Mesothelial cell of epicardium (in vitro differentiated cells): ENCODE measurements at places on chromosomes 2 and 18.

GRCh38 chr2:130769343-130769907 is 14.1 kb downstream of the AMER3 start:
- no peak for DNase-seq

DNA sequence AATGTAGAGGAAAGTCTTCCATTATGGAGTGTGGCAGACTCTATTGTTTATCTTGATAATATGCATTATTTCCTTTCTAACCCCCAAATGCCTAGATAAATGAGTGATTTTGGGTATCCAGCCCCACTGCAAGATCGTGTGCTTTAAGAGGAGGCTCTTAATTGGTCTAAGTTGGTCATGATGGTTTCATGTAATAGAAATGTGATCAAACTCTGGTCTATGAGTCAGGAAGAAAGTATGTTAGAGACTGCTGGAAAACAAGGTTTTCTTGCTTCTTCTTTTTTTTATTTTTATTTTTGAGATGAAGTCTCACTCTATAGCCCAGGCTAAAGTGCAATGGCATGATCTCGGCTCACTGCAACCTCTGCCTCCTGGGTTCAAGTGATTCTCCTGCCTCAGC is 344.5 kb upstream of the TNP1 start:
- no peak for DNase-seq

GRCh38 chr2:68749345-68749744 is 14.7 kb downstream of the ARHGAP25 start:
- DNase-seq, result peak; percentile 22

DNA sequence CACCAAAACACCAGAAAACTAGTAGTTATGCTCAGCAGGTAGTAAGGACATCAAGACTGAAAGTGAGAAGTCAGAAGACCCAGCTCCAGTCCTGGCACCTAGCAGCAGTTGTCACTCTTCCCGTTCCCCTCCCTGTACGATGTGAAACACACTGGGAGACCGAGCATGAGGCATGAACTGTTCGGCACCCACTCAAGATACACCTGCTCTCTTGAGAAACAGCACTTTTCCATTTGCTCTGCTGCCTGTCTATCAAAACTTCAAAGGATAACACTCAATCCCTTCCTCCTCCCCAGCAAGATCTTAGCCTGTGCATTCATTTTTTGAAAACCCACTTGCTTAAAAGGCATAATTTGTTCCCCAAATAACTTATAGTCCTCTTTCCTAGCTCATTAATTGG is 123.9 kb downstream of the PLEKHM3 start:
- DNase-seq, result no peak

DNA sequence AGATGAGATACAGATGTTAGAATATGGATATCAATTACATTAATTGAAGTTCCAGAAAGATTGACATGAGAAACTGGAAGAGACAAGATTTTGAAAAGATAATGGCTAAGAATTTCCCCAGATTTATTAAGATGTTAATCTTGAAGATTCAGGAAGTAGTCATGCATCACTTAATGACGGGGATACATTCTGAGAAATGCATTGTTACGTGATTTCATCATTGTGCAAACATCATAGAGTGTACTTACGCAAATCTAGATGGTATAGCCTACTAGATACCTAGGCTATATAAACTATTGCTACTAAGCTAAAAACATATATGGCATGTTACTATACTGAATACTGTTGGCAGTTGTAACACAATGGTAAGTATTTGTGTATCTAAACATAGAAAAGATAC is 6.8 kb upstream of the CHMP3 start:
- DNase-seq, result no peak

- DNase-seq, result no peak
These were observed 134.2 kb upstream of the CHAC2 start for GRCh38 chr2:53633441-53633840.

DNA sequence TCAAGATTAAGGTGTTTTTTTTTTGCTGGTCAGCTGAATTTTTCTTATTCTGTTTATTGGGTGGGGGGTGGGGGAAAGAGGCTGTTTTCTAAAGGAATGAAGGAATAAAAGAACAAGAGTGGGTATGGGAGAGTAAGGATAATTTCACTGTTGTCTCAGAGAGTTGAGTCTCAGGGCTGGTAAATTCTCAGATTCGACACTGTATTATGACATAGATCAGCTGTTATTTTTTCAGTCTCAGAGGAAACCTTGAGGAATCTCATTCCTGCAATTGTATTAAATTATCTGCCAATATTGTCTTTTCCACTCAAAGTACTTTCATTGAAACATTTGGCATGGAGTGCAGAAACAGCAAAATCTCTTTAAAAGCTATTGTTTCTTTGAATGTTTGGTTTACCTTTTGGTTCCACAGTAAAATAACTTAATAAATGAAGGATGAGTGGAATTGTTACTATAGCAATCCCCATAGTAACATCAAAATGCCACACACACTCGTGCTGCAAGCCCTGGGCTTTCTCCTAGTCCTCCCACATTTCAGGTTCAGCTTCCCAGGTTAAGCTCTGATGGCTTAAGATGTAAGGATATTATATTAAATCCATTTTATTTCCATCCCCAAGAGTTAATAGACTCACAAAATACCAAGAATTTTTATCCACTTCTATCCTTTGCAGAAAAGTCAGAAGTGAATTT is 478.7 kb upstream of the TCF4 start:
- DNase-seq, result no peak

GRCh38 chr2:36777788-36778187 is 81.3 kb downstream of the VIT start:
- DNase-seq, result no peak

GRCh38 chr2:2164326-2164917 is 166.7 kb downstream of the MYT1L start:
- no peak for DNase-seq

DNA sequence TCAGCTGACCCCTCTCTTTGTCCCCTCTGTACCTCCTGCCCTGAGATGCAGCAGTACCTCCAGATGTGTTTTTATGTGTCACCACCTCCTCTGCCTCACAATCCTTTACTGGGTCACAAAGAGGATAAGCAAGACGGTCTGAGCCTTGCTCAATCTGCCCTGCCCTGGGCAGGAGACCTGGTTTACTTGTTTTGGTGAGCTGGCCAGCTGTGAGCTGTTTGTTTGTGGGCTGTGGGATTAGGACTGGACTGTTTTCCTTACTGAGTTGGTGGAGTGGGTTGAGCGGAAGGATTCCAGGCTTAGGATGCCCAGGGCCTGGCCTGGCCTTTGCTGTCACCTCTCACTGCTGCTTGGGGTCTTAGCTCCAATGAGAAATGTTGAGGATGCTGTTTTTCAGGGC is 299.5 kb downstream of the SRBD1 start:
- DNase-seq, result no peak

- DNase-seq, result no peak
These were observed 107.7 kb upstream of the ATP8B1 start for GRCh38 chr18:57910817-57911216.

DNA sequence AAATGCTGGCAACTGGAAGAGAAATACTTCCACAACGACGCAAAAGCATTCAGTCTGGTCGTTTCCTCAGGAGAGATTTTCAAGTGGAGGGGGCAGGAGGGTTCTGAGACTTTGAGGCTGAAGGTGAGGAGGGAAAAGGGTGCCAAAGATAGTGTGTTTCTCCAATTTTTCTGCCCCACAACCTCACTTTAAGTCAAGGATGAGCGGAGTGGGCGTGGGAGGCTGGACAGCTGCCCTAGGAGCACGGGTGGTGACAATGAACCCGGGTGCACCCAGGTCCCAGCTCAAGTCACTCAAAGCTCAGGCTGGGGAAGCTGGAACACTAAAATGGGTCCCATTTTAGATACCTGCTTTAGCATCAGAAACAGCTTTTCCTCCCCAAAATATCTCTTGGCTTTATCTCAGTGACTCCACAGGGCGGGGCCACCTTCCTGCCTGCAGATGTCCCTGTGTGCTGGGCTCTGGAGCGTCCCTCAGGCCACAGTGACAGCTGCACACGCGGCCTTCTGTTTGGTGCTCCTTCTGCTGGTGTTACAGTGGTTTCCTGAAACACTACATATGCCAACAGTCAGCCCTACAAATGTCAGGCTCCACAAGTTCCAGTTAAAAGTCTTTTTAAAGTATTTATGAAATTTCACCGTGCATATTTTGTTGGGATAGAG is 1.4 kb upstream of the MBP start:
- peak; percentile 34 for DNase-seq

DNA sequence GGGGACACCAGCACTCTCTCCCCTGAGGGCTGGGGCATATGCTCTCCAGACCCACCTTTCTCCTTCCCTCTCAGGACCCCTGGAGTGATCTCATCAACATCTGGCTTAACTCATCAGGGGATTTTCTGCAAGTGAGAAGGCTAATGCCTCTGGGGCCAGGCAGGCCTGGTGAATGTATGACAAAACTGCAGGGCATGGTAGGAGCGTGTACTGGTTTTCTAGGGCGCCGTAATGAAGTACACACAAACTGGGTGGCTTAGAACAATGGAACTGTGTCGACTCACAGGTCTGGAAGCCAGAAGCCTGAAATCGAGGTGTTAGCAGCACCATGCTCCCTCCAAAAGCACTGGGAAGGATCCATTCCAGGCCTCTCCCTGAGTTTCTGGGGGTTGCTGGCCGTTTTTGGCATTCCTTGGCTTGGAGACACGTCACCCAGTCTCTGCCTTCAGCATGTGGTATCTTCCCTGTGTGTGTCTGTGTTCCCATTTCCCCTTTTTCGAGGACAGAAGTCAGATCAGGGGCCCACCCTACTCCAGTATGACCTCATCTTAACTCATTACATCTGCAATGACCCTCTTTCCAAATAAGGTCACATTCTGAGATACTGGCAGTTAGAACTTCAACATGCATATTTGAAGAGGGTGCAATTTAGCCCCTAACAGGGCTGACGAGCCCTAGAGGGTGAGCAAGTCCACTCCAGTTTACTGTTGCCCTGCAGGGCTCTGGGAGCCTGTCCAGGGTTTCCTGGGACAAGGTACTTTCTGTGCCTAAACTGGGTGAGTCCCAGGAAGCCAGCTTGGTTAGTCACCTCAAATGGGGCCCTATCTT is 45.5 kb upstream of the CAB39 start:
- no peak for DNase-seq

GRCh38 chr2:69716555-69717120 is 25.3 kb upstream of the ANXA4 start:
- no peak for DNase-seq

- no peak for DNase-seq
These were observed 241.7 kb downstream of the ATAD2B start for GRCh38 chr2:23685181-23685580.

- DNase-seq, result no peak
These were observed 201.3 kb upstream of the APCDD1 start for GRCh38 chr18:10252952-10253705.

DNA sequence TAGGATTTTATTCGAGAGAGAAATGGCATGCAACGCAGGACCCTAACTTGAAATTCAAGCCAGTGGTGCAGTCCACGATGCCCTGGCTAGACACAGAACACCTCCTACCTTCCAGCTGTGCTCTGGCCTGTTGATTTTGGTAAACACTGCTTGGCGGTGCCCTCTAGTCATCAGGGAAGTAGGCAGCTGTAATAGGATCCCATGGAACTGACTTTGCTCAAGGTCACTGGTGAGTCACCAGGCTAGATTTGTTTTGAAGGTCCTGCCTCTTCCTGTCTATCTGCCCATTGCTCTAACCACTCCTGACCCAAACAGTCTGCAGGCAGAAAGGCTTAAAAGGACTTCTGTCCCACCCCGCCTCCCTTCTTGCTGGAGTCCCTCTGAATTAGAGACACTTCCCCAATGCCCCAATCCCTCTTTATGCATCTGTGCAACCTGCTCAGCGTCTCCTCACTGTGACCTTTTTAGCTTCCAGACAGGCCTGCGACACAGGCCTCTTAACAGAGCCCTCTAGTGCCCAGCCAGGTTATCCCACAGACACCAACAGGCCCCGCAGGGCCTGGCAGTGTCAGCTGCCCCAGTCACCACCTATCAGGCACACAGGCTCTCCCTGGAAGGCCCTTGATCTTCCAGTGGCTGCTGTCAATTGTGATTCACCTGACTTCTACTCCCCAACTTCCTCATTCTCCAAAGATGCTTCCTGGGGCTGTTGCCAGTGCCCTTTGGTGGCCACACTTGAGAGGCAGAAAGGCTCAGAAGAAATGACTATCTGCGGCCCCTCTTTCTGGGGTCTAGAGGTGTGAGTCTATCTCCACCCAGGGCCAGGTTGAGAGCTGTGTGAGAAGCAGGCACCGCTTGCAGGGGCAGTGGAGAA is 5.2 kb downstream of the TMEM127 start:
- no peak for DNase-seq

DNA sequence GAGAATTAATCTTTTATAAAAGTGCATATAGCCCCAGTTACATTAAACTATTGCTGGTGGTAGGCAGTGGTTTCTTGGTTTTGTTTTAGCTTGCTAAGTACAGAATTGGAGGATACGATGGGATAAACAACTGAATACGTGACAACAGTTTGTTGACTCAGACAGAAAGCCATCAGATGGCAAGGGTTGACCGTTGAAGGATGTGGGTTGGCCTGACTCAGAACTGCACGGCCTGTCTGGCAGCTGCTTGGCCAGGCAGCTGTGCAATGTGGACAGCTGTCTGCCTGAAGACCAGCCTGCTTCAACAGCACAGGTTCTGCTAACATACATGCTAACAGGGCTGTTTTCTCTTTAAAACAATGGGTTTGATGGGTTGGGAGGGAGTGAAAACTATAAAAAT is 46.6 kb downstream of the PRKRA start:
- no peak for DNase-seq

DNA sequence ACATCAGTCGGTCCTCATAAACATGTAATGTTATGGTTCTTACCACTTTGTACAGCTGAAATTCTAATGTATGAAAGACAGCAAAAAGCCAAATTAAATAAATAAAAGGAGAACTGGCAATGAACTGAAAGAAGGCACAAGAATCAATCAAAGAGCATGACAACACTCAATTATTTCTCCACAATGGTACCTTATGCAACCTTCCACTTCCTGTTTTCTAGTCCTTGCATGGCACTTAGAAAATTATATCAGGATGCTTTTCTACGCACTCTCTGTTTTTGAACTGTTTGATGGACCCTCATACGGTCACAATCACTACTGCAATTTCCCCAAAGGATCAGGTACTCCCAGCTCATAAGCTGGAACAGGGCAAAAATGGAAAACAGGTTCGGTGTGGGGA is 81.6 kb downstream of the EPB41L3 start:
- DNase-seq, result no peak

DNA sequence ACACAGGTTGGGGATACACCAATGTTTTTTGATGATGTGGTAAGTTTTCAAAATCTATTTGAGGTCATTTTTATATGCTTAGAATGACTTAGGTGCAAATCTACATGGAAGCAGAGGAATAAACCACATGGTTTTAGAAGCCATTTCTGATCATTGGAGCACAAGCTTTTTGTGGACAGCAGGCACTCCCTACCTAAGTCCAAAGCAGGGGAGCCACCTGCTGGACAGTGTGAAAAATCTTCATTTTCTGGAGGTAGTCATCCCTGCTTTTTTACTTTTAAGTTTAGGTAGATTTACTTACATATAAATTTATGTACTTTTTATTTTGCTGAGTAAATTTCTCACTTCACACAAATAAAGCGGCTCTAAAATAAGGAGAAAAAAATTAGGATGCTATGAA is 323.2 kb downstream of the PLCL1 start:
- DNase-seq, result no peak

- DNase-seq, result no peak
These were observed 35.6 kb upstream of the SPAG16 start for GRCh38 chr2:213248637-213249036.
